ENCODE measurements at places on chromosomes 7 and 10. TPM values are rescaled to one million over a fixed set of nuclear protein-coding genes. Genes with fewer than 3 reads are reported as not detected.

Gene PAX4
- total RNA-seq = not detected

Gene CBLL1
- total RNA-seq = 12.9 TPM

Gene CALML3
- total RNA-seq = not detected

Gene RBM17
- total RNA-seq = 24.4 TPM

Gene TAS2R3
- not detected for total RNA-seq

Gene ZNF248
- 2.7 TPM for total RNA-seq

Gene LIPK
- total RNA-seq = not detected

Gene ANAPC16
- total RNA-seq = 55.9 TPM

Gene COBL
- total RNA-seq = 0.15 TPM

Gene MMRN2
- 0.89 TPM for total RNA-seq
